ENCODE measurements at places on chromosomes 6 and 20. TPM values are rescaled to one million over a fixed set of nuclear protein-coding genes. Genes with fewer than 3 reads are reported as not detected.

Gene MGME1
- 14.1 TPM for total RNA-seq

Gene DPPA5
- total RNA-seq = not detected

Gene MDFI
- 144 TPM for total RNA-seq

- DNase-seq = no peak
Observed at GRCh38 chr6:37600312-37600916, 97.3 kb downstream of the MDGA1 start.

DNA sequence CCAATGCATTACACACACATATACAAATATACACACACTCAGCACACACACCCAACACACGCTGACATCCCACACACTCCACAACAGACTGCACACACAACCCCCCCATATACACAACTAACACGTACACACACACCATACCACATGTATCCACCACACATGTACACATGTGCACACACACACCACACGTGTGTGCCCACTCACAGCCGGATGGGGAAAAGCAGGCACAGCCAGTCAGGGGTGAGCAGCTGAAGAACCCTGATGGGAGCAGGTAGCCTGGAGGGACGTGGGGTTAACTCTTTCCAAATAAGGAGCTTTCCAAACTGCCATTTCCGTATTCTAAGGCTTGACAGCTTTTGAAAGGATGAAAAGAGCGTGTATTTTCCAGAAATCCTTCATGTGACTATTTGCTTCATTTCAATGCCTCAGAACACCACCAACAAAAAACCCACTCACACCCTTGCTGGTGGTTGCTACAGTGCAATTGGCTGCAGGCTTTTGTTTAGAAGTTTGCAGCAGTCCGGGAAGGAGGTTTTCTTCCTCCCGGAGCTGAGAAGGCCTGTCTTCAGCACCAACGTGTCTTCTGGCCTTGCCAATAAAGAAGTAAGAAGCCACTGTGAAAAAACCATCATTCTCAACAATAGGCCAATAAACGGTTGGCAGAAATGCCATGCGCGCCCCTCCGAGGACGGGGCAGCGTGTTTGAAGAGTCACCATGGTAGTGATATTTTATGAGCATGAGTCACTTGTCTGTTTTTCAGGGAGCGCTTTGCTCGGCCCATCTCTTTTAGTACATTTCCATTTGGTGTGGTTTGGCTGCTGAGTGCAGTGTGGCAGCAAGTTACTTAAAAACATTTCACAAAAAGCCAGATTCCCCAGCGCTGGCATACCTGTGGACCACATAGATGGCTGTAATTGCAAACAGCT lies 131.3 kb upstream of the GMDS start:
- peak; percentile 88 for DNase-seq

Gene SLC12A5
- total RNA-seq = 15.2 TPM

Gene B3GAT2
- not detected for total RNA-seq

Gene FANCE
- 2.9 TPM for total RNA-seq

DNA sequence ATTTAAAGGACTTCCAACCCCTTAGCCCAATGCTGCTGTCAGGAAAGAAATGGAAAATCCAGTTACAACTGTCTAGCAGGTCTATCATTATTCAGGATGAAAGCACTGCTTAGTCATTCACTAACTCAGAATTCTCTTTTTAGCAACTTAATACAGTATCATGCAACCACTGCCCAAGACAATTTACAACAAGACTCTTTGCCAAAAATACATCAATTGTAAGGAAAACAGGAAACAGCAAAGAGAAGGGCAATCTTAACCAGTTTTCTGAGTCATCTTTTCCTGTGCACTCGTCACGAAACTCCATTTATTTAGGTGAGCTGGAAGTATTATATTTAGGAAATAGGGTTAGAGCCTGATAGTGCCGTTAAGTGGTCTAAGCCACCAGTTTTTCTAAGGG lies 1197.7 kb upstream of the CITED2 start:
- DNase-seq = peak; percentile 98

Gene CST2
- 1.7 TPM for total RNA-seq

GRCh38 chr20:42688576-42688975 lies 501.1 kb downstream of the PTPRT start:
- DNase-seq = no peak

- no peak for DNase-seq
Observed at GRCh38 chr20:13684566-13685222, 46.0 kb upstream of the TASP1 start.

GRCh38 chr6:135728589-135728988 lies 122.9 kb upstream of the PDE7B start:
- no peak for DNase-seq

Gene IL17A
- total RNA-seq = not detected

Gene PTCHD4
- 11.4 TPM for total RNA-seq

GRCh38 chr6:145699462-145699861 lies 35.9 kb downstream of the EPM2A start:
- DNase-seq = peak; percentile 73

Gene SMIM13
- total RNA-seq = 24.2 TPM

DNA sequence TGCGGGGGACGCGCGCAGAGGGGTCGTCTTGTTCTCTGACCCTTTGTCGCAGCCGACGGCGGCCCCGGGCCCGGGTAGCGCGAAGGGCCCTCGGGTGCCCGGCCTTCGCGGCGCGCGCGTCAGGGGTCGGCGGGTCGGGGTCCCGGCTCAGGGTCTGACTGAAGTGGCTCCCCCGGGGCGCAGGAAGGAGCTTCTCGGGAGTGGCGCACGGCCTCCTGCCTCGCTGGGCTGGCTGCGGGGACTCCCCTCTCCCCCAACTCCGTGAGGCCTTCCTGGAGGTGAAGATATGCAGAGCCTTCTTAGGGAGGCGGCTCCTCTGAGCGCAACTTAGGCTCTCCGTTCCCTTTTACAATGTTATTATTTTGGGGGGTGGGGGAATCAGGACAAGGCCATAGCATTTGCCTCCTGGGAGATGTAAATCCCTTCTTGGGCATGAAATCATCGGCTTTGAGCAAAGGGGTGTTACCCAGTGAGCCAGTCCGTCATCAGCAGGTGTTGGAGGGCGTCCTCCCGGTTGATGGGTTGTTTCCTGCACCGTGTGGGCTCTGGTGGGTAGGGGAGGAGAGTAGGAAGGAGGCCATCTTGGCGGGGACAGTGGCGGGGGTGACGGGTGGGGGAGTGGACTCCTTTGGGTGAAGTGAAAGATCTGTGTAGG lies 523 bp downstream of the CDS2 start:
- DNase-seq = peak; percentile 36

- DNase-seq = peak; percentile 83
Observed at GRCh38 chr6:164107297-164107995, 692.9 kb downstream of the QKI start.

GRCh38 chr6:125810445-125810844 lies 19.7 kb downstream of the NCOA7 start:
- no peak for DNase-seq

Measured in astrocyte (in vitro differentiated cells and primary cell).